AG09309 (cell line): ENCODE measurements at places on chromosomes 7 and 10.

DNA sequence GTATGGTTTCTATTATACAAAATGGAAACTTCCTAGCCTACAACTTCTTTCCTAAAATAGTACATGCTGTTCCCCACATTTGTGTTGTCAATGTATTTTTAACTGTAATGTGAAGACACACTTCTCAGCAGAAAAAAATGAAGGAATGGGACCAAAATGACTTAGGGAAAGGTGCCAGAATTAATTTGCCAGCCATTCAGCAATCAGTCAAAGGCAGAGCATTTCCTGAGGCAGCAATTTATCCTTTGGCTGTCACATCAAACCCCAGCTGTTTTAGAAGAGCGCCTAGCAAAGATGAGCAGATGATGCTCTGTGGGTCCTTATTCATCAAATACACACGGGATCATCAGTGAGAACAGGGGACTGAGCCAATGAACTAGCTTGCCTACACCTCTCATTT is 592.5 kb downstream of the KCNMA1 start:
- no peak for DNase-seq

DNA sequence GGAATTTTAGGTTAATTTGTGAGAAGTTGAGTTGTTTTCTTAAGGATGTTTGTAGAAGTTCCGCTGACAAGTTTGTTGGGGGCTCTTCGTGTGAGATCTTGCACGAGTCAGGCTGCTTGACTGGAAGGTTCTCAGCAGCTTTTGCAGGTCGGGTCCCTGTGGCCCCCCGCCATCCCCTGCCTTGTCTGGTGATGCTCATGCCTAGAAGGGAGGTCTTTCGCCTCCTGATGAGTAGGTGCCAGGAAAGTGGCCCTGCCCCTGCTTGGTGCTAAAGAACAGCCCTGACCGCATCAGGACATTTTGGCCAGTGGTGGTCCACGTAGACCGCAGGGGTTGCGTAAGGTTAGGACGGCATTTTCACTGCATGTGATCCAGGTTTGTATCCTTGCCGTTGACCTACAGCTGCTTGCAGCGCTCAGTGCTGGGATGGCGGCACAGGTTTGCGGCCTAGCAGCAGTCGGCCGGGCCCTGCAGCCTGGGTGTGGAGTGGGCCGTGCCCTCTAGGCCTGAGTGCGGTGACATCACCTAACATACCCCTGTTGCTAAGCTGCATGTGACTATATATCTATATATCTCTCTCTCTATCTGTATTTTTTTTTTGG is 62.4 kb downstream of the DNAJB6 start:
- DNase-seq: no peak

- no peak for DNase-seq
These were observed 492.9 kb downstream of the PTPRN2 start for GRCh38 chr7:158094671-158095226.

GRCh38 chr7:318878-319661 is 29.1 kb downstream of the FOXL3 start:
- DNase-seq: no peak

DNA sequence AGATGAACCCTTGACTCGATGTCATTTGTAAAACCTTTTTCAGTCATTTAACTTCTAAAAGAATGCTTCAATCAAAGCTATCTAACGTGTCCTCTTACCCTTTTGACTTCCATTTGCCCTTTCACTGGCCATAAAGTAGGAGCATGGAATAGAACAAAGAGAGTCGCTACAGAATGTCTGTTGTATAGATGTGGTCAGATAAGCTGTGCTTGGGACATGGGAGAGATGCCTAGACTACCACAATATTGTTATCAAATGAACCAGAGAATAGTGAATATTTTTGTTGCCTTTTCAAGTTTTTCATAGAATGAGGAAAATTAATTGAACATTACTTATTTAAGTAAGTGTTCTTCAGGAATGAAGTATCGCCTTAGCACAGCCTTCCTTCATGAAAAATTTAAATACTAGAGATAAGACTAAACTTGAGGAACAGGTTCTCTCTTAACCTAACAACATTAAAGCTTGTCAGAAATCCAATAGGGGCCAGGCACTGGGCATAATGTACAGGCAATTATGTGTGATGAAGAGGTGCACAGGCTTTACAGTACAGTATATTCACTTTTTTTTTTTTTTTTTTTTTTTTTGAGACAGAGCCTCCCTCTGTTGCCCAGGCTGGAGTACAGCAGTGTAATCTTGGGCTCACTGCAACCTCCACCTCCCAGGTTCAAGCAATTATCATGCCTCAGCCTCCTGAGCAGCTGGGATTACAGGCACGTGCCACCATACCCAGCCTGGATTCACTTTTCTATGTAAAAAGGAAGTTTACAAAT is 7.5 kb upstream of the KMT2E start:
- no peak for DNase-seq

- no peak for DNase-seq
These were observed 297.4 kb upstream of the NEBL start for GRCh38 chr10:21194510-21194993.

DNA sequence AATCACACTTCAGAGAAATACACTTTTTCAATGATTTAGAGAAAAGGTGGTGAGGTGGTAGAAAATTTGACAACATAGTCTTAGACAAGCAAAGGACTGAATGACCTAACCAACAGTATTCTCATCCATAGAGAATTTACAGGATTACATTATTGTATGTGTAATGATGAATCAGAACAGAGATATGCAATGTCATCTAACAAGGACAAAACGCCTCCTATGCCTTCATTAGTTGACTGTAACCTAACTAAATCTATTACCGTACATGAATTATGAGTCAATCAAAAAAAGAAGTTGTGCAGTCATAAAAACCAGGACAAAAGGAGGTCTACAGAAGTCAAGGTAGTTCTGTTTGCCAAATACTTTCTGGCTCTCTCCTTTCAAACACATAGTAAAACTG is 66.5 kb downstream of the RAB11FIP2 start:
- peak; percentile 46 for DNase-seq

GRCh38 chr10:62244088-62244487 is 24.6 kb downstream of the RTKN2 start:
- no peak for DNase-seq

DNA sequence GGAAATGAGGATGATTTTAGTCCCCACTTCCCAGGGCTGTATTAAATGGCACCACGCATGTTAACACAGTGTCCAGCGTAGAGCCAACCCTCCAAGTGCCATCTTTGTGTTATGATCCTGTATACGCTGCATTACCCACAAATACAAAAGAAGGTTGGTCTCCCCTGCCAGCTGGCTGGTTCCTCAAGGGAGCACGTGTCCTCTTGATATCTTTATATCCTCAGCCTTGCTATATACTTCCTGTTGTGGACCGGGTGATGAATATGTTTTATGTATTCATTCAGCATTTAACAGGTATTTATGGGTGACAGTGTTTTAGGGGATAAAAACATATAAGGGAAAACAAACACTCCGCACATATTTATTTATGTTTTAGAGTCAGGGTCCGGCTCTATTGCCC is 23.2 kb upstream of the PRRT4 start:
- DNase-seq: no peak

- no peak for DNase-seq
These were observed 8.7 kb downstream of the PGAM2 start for GRCh38 chr7:44056681-44057080.

DNA sequence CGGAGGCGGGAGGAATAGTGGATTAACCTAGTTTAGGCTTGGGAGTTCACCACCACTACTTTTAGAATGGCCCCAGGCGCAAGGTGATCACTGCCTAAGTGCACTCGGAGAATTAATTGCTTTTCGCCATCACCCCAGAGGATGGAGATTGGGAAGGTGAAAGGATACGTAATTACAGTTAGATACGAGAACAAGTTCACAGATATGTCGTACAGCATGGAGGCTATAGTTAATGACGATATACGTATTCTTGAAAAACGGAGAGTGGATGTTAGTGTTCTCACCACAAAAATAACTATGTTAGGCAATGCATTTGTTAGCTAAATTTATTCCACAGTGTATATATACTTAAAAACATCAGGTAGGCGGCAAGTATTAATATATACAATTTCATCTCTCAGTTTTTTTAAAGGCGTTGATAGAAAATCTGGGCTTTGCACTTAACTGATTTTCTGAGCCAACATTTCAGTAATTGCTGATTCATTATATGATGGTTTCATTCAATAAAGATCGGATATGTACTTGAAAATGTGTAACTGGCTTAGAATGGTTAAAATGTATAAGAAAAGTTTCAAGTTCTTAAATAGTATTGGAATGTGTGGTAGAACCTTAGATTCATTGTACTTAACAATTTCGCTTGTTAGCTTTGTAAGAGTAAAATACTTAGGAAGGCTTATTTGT is 683 bp downstream of the CDC123 start:
- DNase-seq: no peak

DNA sequence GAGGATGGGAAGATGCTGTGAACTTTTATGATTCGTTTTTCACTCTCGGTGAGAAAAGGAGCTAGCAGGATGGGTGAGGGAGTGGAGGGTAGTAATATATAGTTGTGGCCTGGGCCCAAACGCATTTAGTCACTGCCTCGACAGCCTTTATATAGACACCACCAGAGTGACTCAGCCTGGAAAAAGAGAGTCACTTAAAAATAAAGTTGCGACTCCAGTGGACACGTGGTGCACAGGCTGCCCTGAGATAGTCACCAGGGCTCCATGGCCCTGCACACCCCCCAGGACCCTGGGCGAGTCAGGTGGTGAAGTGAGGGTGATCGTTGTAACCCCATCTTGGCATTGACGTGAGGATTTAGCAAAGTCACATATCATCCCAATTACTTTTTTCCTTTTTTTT is 106.7 kb downstream of the CUX1 start:
- DNase-seq: no peak

- DNase-seq: peak; percentile 73
These were observed 27.9 kb upstream of the CCDC7 start for GRCh38 chr10:32417911-32418547.

DNA sequence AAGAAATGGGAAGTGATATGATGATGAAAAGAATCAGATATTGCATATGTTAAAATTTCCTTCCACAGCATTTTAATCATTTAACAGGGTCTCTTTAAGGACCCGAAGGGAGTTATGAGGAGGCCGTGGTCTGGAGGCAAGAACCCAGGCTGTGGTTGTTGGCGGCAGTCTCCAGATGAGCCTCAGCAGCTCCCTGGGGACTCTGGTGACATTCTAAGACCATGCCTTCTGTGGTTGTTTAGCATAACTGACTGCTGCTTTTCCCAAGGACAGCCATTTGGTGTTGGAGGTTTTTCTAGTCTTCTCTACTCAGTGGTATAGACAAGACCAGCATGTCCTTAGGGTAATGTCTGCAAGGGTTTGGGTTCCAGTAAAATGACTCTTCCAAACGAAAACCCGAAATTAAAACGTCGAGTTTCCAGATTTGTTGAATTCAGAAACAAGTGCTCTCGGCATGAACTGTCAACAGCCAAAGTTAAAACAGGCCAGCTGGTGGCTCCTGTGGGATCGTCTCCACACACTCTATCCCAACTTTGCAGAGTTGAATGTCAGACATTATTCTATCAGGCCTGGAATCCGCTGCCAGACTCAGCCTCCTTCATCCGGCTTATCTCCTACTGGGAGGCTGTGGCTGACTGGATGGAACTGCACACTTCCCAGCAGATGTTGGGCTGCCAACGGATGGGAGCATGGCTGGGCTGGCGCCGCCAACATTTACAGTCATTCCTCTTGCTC is 183.1 kb downstream of the TAX1BP1 start:
- no peak for DNase-seq

DNA sequence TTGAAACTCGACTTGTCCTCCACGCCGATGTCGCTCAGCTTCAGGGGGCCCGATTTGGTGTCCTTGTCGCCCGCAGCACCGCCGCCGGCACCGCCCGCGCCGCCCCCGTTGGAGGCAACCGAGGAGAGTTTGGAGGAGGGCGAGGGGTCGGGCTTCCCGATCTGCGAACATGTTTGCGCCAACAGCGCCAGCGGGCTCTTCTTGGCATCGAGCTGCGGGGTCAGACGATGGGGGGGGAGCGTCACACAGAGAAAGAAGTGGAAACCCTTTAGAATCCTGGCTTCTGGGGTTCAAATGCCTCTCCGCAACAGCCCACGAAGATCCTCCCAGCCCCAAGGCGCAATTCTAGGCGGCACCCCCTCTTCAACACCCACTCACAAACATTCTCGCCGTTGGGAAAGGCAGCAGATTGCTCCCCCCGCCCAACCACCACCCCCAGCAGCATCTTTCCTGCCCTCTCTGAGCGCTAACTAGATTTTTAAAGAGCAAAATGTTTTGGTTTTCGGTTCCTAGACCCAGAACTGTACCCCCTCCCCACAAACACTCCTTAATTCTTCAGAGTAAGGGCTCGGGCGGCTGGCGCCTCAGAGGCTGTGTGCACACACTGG is 1.3 kb downstream of the ZNF503 start:
- DNase-seq: no peak

GRCh38 chr10:45373576-45374349 is at the start of gene ALOX5:
ALOX5 (plus strand) TSS chr10:45374216; CDS start chr10:45374280, 64 bp downstream.
- no peak for DNase-seq

GRCh38 chr10:71281646-71282322 is 37.3 kb upstream of the SLC29A3 start:
- no peak for DNase-seq

GRCh38 chr7:122618585-122619189 is 80.2 kb downstream of the RNF133 start:
- DNase-seq: no peak

DNA sequence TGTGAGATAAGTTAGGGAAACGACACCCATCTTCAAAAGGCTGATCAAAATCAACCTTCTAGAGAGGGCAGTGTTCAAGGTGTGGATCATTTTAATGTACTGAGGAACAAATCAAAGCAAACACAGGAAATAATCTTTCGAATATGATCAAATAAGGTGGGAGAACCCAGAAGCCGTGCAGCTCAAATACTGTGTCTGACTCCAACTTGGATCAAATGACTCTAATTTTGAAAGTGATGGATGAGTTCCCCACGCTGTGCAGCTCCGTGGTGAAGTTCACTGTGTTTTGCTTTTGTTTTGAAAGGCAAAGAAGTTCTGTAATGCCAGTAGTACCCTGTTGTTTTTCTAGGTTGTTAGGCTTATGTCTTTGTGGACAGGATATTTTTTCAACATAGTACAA is 250.9 kb downstream of the SFMBT2 start:
- DNase-seq: no peak

GRCh38 chr10:75651417-75651816 is 220.0 kb downstream of the LRMDA start:
- no peak for DNase-seq

GRCh38 chr10:27646604-27647175 is 98.9 kb downstream of the MKX start:
- no peak for DNase-seq

DNA sequence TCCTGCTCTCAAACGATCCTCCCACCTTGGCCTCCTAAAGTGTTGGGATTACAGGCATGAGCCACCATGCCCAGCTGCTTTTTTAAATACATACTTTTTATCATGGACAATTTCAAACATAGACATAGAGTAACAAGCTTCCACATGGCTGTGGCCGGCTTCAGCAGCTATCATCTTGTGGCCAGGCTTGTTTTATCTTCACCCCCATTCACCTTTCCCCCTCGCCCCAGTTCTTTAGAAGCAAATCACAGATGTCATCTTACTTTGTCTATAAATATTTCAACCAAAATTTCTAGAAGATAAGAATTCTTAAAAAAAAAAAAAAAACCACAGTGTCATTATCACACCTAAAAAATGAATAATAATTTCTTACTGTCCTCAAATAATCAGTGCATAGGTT is 5.9 kb downstream of the FOXK1 start:
- DNase-seq: no peak
